ENCODE measurements at places on chromosomes 11 and 22.

DNA sequence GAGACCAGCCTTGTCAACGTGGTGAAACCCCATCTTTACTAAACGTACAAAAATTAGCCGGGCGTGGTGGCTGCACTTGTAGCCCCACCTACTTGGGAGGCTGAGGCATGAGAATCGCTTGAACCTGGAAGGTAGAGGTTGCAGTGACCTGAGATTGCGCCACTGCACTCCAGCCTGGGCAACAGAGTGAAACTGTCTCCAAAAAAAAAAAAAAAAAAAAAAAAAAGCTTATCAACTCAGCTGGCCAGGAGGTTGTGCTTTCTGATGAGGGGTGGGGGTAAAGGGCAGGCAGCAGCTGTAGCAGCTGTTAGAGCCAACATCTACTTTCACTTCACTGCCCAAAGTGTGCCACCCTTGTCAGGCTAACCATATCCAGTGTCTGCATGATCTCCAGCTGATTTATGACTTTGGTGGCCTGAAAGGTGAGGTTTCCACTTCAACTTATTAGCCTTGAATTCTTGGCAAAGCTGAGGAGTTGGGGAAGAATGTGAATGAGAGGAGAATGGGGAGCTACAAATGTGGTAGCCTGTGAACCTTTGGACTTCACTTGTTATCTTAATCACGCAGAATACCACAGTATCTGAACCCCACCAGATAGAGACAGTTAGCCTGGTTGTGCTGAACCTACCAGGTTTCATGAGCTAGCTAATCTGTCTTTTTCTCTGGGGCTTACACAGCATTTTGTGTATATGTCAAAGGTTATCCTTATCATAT is 19.6 kb downstream of the RNF121 start:
- no peak for DNase-seq

DNA sequence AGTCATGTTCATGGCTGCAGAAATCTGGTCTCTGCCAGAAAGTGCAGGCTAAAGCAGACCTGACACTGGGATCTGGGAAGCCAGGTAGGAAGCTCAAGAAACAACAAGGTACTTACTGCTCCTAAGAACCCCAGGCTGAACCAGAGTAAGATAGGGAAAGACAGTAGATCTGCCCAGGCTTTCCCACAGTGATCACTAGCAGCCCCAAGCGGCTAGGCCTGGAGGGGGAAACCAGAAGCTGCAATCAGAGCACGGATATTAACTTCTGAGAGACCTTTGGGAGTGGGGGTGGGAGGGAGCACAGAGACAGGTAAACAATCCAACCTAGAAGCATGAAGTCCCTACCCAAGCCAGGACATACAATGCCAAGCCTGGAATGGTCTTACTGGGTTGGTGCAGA is 135.2 kb upstream of the C11orf58 start:
- DNase-seq = no peak

DNA sequence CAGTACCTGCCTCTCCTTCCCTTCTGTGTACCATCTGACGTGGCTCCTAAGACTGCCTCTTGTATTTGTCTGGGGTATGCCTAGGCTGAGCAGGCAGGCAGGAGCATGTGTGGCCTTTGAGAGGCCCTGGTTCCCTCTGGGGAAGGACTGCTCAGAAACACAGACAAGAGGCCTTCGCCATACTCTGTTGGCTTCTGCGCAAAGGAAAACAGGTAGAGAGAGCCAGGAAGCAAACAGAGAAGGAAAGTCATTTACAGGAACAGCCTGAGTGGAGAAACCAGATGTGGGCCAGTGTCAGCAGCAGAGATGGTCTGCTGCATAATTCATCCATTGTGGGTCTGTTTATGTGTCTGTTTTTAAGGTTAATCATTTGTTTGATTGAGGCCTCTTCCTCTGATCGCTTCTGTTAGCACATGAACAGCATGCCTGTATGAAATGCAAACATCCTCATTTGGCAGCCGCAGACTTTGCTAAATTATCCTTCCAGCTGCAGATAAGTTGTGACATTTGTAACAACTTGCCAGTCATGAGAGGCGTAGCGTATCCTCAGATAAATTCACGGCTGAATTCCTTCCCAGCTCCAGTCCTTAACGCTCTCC is 119.4 kb downstream of the GALNT18 start:
- no peak for DNase-seq

DNA sequence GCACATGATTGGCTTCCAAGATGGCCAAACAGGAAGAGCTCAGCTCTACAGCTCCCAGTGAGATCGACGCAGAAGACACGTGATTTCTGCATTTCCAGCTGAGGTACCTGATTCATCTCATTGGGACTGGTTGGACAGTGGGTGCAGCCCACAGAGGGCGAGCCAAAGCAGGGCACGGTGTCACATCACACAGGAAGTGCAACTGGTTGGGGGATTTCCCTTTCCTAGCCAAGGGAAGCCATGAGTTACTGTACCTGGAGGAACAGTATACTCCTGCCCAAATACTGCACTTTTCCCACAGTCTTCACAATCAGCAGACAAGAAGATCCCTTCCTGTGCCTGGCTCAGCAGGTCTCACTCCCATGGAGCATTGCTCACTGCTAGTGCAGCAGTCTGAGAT is 131.2 kb downstream of the DLG2 start:
- DNase-seq = no peak

GRCh38 chr22:40922484-40923303 is 28.5 kb upstream of the RBX1 start:
- peak; percentile 24 for DNase-seq

- DNase-seq = no peak
Observed at GRCh38 chr11:104443387-104443786, 279.4 kb upstream of the PDGFD start.

DNA sequence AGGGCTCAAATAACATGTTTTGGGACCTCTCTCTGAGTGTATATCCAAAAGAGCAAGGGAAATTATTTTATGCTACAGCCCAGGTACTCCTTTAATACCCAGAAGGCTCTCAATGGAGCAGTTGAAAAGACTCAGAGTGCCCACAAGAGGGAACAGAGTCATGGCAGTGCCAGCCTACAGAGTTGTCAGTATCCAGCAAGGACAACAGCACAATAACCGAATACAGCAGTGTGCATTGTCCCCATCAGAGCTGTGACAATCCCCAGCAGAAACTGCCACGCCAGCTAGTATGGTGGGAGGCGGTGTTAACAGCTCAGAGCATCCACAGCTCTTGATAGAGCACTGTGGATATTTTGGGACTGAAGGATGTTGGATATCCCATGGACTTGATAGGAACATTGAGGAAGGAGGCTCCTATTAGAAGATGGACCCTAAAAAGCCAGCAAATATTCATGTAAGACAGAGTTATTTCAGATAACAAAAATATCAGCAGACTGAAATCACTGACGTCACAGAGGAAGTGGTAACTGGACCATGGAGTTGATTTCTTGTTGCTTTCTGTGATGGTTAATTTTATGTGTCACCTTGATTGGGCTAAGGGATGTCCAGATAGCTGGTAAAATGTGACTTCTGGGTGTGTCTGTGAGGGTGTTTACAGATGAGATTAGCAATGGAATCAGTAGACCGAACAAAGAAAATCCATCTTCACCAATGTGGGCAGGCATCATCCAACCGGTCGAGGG is 17.7 kb upstream of the PAFAH1B2 start:
- DNase-seq = no peak

GRCh38 chr22:17733466-17733865 is 40.8 kb downstream of the BID start:
- no peak for DNase-seq

DNA sequence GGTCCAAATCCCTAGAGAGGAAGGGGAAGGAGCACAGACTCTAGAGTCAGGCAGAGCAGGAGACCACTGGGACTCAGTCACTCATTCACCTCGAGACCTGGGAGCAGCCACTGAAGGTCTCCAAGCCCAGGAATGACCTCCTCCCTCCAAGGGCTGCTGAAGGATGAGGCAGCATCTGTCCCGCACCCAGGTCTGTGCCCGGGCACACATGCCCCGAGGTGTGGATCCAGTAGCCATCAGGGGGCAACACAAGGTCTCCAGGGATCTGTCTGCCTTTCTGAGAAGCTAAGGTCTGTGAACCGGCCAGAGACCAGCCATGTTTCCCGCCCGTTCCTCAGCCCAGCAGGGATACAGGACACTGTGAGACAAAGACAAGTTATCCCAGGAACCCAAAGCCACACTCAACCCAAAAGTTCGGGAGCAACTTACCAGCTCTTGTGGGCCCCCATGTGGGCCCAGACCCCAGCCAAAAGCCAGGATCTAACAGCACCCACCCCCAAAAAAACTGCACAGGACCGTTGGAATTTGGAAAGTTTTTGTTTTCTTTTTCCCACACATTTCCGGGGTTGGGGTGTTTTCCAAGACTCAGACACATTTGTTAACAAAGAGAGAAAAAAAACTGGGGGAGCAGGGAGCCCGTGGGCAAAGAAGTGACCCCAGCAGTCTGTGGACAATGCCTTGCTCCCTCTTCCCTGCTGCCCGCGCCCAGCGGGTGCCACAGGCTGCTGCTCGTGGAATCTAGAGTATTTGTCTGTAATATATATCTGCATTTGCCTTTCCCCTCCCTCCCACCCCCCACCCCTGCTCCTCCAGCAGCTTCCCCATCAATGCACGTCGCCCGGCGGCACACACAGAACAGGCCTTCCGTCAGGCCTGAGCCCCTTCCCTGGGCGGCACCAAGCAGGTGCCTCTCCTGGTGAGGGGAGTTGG is 14.9 kb downstream of the SLC22A12 start:
- no peak for DNase-seq

GRCh38 chr22:17627961-17628405 is 566 bp downstream of the ATP6V1E1 start:
- DNase-seq = no peak

GRCh38 chr11:833849-834311 is 1.1 kb downstream of the CD151 start:
- peak; percentile 54 for DNase-seq

Measured in brain microvascular endothelial cell (primary cell).